Activated CD4-positive, alpha-beta T cell treated with anti-CD3 and anti-CD28 coated beads, Interleukin-2, amount 10 ng/mL, durations not matched to agents 24 days and 14 days (primary cell): ENCODE measurements at places on chromosomes 7 and 10.

DNA sequence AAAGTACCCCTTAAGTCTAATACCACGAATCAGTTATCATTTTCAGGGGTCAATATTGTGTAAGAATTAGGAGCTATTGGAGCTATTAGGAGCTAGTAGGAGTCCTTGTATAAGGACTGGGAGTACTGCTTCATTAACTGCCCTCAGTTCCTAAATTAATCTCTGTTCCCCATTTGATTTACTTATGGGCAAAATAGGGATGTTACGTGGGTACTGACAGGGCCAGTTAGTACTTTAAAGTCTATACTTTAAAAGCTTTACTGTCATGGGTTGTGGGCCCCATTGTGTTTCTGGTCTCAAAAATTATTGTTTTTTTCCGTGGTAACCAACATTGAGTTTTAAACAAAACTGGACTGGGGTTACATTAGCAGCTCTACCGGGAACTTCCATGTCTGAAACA lies 60.3 kb downstream of the PRKAR2B start:
- DNase-seq: no peak

DNA sequence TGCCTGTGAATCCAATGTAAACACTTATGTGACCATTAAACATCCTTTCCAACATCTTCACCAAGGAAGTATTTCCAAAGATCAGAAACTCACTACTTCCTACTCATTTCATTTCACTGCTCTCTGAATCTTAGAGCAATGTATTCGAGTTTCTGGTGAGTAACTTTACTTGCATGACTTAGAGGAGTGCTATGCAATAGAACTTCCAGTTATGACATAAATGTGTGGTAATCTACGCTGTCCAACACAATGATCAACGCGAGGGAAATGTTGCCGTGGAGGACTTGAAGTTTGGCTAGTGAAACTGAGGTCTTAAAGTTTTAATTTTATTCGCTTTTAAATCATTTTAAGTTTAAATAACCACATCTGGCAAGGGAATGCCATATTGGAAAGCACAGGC lies 1326.3 kb downstream of the XPNPEP1 start:
- no peak for DNase-seq

DNA sequence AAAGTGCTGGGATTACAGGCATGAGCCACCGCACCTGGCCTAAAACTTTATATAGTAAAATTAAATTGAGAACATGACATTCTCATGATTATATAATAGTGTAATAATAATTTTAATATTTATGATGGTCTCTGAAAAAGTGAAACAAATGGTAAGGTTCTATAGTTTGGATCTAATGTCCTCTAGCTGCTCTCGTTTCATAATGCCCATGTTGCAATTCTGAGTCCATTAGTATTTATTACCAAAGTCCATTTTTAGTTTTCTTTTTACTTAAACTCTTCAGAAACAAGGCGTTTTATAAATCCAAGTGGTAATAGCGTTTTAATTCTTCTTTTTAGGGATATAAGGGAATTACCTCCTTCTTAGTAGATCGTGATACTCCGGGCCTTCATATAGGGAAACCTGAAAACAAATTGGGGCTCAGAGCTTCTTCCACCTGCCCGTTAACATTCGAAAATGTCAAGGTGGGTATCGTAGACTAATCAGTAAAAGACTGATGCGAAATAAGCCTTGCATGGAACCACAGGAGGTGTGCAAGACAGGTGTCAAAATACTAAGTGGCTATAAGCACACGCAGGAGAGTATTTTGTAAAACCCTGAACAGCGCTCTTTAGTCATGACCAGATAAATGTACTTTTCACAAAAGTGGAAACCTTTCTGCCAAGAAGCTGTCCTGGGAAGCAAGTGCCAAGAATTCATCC lies 34.1 kb downstream of the ACADSB start:
- no peak for DNase-seq

DNA sequence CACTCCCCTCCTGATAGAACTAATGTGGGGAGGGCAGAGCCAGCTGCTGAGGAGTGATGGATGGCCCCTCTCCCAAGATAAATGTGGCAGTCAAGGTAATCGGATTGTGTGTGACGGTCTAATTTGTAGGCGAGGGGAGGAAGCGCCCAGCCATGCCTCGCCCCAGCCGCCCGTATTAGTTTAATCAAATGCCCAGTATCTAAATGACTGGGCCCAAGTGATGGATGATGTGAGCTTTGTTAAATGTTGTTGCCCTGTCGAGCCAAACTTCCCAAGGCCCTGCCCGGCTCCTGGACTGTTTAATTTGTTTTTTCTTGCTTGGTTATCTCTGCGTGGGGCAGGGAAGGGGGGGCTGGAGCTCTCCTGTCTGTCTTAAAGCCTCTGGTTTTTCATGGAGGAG lies 88.4 kb upstream of the PPIF start:
- DNase-seq: no peak

GRCh38 chr7:75743455-75743859 lies 4.7 kb upstream of the HIP1 start:
- no peak for DNase-seq

DNA sequence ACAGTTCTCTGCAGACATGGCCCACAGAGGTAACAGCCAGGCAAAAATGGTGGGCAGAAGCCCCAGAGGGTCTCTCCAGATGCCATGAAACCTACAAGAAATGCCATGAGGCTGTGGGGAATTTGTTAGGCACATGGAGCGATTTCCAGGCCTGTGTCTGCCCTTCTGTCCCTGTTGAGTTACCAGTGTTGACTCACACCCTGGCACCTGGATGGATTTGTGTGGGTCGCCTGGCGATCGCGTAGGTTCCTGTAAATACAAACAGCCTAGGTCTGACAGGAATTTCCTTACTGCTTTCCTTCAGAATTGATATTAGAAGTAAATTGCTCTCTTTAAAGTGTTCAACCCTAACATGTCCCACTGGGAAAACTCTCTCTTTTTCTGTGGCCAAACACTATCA lies 164.9 kb upstream of the EEPD1 start:
- peak; percentile 49 for DNase-seq

DNA sequence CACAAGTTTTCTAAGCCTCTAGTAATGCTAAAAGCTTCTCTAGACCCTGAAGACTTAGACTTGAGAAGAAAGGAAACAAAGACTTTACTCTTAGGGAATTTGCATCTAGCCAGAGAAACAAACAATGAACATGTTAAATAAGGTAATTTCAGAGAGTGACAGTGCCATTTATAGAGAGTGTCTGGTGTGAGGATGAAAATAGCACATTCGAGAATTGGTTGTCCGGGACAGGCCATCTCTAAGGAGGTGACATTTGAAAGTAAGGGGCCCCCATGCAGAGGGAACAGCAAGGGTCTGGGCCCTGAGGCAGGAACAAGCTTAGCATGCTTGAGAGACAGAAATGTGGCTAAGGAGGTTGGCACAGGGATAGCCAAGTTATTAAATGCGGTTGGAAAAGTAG lies 48.1 kb downstream of the ADAM22 start:
- DNase-seq: no peak

- peak; percentile 57 for DNase-seq
These were observed 57.5 kb downstream of the COL17A1 start for GRCh38 chr10:104028146-104028545.

- no peak for DNase-seq
These were observed 267.4 kb downstream of the ADK start for GRCh38 chr10:74418285-74418872.

DNA sequence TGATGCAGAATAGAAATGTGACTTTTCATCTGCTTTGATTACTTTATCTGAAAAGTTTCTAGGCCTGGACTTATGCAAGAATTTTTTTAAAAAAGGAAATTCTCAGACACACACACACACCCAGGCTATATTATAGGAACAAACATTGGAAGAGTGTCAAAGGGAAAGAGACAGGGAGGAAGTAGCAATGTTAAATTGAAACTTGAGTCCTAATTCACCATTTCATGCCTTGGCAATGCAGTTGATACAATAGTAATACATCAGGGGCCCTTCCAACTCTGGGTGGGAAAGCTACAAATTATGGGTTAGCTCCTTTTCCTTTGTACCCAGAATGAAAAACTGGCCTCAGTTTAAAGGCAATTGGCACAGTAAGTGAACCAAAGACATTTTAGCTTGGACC lies 258.0 kb upstream of the LYZL1 start:
- DNase-seq: no peak

- DNase-seq: peak; percentile 83
These were observed 1.8 kb downstream of the TSC22D4 start for GRCh38 chr7:100476903-100477870.

- no peak for DNase-seq
These were observed 700.5 kb upstream of the CELF2 start for GRCh38 chr10:10317151-10317550.

- DNase-seq: no peak
These were observed 8.9 kb downstream of the HIP1 start for GRCh38 chr7:75729851-75730274.

GRCh38 chr10:122463466-122464249 lies 2.3 kb downstream of the HTRA1 start:
- no peak for DNase-seq

DNA sequence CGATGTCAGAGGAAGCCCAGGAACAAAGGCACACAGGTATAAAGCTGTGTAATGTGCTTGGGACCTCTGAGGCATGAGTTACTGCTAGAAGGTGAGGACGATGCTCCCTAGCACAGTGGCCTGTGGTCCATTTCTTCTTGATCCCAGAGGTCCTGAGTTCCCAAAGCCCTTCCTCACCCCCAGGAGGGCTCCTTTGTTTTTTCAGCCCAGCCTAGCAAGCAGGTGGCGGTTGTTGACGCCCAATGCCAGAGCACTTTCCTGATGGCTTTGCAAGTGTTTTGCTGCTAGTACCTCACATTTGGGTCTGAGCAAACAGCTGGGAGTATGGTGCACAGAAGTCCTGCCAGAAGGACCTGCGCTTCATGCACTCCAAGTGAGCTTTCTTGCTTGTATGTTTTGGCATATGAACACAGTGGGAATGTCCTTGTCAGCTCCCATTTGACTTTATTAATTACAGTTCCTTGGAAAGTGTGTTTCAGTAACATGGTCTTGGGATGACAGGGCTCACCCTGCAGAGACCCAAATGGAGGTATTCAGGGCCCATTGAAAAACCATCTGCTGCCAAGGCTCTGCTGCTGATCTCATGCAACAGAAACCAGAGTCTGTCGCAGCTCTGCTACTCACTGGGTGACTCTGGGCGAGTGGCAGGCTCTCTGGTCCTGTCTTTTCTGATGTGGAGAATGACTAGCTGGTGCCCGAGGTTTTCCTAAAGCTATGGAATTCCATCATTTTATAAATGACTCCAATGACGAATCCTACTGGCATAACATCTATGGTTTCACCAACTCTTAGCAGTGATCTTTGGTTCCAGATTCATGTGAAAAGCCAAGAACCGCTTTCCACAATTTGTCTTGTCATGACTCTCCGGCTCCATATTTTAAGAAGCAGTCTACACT lies 134.9 kb downstream of the ARID5B start:
- DNase-seq: peak; percentile 67

DNA sequence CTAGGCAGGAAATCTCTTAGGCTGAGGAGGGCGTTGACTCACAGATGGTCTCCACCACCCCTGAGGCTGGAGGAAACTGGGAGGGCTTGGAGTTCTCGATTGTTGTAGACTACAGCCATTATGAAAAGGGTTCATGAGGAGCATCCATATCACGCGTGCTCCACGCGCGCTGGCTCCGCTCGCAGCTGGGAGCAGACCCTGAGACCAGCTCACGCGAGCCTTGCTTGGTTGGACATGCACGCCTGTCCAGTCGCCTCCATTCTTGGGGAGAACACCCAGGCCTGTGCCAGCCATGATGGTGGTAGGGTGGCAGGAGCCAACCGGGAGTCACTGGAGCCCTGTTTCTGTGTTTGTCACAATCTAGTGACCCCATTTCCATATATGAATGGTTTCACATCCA lies 139.1 kb downstream of the TCERG1L start:
- no peak for DNase-seq

DNA sequence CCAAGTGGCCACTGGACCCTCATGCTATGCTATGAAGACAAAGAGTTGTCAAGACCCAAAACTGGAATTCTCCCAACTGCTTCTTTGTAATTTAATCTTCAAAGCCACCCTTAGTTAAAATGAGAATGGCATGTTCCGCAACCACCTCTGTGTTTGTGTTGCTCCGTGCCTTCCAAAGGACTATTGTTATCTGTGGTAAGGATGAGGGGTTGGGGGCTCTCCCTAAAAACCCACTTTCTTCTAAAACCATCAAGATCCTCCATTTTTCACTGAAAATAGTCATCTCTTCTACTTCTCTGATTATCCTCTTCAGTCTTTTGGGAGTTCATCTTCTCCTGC lies 222.1 kb upstream of the AOAH start:
- no peak for DNase-seq

DNA sequence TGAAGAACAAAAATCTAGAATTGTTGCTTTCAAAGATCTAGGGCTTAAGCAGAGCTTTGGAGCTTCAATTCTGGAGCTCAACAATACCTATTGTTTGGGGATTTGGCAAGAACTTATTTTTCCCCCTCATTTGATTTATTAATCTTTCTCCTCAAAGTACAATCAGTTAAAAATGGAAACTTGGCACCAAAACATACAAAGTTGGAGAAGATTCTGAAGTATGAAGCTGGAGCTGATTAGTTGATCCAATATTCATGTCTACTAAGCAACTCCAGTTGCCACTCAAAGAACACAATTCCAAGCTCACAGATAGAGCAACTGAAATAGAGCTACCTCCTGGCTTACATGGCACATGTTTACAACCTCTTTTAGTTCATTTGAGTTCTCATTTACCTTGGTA lies 3.8 kb downstream of the FAM13C start:
- DNase-seq: no peak

DNA sequence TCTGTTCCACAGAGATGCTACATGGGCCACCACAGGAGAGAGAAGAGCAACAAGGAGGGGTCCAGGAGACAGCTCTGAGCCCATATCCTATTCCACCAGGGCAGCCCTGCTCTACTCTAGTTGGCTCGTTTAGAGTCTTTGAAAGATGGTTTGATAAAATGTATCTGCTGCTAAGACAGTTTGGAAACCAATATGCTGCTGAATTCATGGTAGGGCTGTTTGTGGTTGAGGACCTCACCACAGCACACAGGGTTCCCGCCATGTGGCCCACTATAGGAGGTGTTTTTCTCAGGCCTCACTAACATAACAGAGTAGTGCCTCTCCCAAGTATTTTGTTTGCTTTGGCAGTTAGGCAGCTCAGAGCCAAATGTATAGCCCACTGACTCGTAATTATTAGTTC lies 35.8 kb upstream of the ZC3HAV1L start:
- DNase-seq: peak; percentile 78

GRCh38 chr7:52825611-52826010 lies 209.8 kb upstream of the POM121L12 start:
- no peak for DNase-seq

GRCh38 chr10:10302689-10303088 lies 715.0 kb upstream of the CELF2 start:
- no peak for DNase-seq
